Astrocyte of the spinal cord (primary cell): ENCODE measurements at places on chromosomes 1 and 21.

DNA sequence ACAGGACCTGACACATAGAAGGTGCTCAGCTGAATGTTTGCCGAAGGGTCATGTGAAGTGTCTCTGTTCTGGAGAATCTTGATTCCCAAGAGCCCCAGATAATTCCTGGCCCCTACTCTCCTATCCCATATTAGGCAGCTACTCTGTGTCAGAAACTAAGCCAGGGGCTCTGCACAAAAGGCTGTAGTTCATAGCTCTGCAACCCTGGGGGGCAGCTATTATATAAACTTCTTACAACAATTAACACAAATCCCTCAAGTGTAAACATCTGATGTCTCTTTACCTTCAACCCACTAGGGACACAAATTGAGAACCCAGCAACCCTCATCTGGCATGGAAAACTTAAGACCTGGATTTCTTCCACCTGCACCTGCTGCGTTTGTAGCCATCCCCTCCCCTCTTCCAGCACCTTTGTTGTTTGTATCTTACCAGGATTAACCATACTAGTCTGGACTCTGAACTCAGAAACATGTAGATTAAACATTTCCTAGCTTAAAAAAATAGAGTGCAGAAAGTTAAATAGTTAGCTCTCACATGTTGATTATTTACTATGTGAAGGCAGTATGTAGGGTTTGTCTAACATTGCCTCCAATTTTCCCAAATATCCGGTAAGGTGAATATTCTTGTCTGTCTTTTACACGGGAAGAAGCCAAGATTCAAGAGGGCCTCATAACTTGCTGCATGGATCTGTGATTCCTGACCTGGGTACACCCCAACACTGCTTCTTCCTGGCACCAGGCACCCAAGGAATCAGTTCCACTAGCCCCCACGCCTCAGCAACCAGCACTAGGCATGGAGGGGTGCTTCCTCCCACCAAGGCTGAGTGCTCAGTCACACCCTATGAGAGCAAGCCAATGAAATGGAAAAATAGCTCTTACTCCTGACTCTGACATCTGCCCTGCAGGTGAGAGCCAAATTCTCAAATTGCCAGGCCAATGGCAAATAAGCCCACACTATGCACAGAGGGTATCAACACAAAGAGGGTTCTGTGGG, 220.7 kb upstream of the HOOK1 start:
- DNase-seq = no peak

DNA sequence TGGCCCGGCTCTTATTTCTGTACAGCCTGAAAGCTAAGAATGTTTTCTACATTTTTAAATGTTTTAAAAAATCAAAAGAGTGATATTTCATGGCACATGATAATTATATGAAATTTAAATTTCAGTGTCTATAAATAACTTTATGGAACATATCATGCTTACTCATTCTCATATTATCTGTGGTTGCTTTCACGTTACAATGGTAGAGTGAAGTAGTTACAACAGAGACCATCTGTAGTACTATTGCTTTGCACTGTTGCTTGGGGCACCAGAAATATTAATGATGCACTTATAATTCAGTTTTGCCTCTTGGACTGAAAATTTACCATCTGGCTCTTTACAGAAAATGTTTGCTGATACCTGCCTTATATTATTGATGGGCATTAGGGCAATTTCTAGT, 481.6 kb downstream of the PLPP3 start:
- DNase-seq = no peak

DNA sequence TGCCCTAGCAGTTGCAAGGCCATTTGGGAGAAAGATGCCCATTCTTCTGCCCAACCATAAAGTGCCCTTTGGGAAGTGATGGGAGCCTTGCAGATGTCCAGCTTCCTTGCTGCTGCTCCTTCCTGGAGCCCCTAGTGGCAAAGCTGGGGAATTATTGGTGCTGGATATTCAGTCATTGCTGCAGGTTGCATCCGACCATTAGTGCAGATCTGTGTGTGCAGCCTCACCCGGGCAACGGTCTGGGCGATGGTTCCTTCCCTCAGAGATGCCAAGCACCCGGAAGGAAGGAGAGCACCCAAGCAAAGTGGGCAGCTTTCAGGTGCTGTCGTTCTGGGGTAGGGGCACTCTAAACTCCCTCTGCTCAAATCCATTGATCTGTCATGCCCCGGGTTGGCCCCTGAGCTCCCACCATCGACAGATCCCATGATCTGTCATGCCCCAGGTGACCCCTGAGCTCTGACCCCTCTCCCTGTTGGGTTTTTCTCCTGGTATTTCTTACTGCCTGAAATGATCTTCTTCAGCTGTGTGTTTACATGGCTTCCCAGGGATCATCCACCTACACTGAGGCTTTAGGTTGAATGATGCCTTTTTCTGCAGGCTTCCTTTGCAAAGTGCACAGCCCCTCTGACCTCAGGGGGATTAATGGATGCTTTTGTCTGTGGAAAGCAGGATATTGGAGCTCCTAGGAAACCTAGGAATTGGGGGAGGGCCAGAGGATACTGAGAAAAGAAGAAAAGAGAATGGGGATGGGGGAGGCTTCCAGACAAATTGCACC, 467.5 kb downstream of the PTPRU start:
- DNase-seq = peak; percentile 53

DNA sequence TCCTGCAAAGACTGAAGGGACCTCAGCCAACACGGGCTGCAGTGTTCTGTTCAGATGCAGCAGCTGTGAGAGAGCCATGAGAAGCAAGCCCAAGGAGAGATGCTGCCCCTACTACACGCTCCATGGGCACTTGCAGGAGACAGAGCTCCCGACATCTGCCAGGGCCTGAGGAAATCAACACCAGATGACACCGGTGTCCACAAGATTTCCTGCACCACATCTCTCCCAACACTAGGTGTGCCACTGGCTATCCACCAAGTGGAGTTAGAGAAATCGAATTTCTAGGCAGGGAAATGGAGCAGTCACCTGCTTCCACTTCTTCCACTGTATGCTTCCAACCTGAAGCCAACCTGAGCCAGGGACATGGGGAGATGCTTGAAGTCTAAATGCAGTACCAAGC, 445.3 kb downstream of the RWDD3 start:
- DNase-seq = no peak
